ENCODE measurements at places on chromosomes 6 and 20.
A peak's percentile ranks its signal among the peaks of the same experiment; 100 is the strongest.

DNA sequence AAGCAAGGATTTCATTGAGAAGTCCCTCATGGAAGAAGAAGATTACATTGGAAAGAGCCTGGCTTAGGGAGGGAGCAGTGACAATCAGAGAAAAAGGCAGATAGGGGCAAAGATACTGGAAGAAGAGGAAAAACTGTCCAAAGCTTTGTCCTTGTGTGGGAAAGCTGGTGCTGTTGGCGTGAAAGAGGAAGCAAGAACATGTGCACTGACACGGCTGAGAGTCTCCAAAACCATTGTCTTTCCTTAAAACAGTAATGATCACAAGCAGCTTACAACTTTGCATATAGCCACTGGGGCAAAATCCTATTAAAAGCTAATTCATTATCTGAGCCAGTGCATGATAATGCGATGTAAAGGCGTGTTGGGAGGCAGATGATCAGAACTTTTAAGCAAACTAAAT, 85.1 kb upstream of the ESR1 start:
- DNase-seq, result no peak

- DNase-seq, result no peak
Measured at GRCh38 chr6:19333936-19334335, 503.2 kb upstream of the ID4 start.

- DNase-seq, result no peak
Measured at GRCh38 chr20:5181958-5182357, 55.1 kb downstream of the CDS2 start.

GRCh38 chr20:46757754-46758678, 48.6 kb downstream of the SLC2A10 start:
- DNase-seq, result peak; percentile 15

GRCh38 chr20:58231683-58232082, 3.2 kb upstream of the ANKRD60 start:
- DNase-seq, result no peak

DNA sequence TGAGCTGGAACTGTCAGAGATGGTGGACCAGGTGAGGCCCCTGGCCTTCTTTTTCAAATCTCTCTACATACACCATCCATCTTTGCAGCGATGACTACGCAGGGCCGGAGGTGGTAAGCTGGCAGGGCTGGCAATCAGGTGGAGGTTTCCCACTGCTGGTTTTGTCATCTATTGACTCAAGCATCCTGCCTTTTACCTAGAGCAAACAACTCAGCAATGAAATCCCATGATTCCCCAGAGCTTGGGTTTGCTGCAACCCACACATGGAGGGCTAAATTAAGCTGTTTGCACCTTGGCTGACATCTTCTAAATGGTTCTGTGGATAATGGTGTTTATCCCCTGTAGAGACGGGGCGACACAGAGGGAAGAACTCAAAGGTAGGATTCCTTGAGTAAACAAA, 170.2 kb downstream of the SCP2D1 start:
- DNase-seq, result no peak

DNA sequence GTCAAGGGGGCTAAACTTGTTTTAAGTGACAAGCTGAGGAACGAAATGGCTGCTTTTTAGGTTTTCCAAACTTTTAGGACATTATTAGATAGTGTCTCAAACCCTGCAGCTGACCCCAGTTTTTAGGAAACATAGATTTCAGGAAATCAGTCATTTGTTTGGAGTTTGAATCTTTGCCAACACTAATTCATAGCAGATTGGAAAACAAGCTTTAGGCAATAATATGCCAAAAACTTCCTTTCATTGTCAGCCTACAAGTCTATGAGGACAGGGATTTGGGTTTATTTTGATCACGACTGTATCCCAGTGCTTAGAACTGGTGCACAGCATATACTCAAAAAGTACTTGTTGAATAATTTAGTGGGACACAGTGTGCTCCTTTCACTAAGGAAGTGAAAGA, 123.2 kb downstream of the TINAG start:
- no peak for DNase-seq

DNA sequence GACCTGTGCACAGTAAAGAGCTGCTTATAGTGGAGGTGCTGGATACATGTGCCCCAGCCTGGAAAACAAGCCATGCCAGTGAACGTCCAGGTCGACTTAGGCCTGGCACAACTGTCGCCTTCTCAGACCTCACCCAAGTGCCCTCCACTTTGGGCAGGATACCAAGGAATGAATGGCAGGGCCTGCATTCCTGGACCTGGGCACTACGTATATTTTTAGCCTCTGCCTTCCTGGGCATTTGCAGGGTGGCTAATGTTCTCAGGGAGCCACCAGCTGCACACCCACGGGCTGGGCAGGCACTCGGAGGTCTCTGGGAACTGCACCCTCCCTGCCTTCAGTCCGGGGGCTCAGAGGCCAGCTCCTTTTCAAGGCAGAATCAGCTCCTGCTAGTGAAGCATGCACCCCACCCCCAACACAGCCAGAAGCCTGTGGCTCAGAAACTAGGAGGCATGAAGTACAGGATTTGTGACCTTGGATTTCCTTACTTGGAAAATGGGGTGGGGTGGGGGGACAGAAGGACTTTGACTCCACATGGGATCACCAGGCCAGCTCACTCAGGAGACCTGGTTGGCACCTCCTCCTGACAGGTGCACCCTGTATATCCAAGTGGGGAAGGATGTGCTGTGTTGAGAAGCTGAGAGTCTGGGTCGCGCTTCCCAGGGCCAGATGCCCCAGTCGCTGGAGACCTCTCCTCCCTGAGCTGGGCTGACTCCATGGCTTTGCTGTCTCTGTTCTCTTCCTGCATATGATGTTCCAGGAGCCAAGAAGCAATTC, 2.5 kb upstream of the LSM14B start:
- no peak for DNase-seq

DNA sequence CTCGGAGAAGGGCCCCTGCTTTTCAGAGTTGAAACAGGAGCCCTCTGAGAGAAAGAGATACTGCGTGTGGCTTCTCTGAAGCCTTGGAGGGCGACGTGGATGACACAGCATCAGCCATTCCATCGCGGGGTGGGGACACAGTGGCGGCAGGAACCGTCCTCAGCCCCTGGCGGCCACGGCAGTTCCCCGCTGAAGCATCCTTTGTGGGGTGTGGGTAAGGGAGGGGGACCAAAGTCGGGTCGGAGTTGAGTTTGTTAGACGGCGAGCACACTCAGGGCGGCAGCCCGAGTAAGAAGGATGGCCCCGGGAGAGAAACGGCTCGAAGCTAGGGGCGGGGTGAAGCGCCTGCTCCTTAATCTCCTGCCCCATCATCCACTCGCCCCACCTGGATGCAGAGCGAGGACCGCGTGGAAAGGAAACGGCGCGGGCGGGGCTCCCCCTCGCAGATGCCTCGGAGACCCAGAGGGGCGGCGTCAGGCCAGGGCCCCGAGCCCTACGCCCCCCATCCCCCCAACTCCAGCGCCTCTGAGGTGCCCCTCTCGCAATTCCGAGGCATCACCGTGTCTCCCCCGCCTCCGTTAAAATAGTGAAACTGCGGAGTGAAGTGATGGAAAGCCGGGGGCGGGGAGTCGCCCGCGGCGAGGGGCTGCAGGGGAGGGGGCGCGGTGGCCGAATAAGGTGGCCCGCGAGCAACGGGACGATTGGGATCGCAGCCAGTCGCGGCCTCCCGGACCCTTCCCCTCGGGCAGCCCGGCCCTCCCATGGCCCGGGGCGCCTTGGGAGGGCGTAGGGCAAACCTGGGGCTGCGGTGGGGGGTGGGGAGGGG, 796 bp upstream of the RREB1 start:
- DNase-seq, result no peak

DNA sequence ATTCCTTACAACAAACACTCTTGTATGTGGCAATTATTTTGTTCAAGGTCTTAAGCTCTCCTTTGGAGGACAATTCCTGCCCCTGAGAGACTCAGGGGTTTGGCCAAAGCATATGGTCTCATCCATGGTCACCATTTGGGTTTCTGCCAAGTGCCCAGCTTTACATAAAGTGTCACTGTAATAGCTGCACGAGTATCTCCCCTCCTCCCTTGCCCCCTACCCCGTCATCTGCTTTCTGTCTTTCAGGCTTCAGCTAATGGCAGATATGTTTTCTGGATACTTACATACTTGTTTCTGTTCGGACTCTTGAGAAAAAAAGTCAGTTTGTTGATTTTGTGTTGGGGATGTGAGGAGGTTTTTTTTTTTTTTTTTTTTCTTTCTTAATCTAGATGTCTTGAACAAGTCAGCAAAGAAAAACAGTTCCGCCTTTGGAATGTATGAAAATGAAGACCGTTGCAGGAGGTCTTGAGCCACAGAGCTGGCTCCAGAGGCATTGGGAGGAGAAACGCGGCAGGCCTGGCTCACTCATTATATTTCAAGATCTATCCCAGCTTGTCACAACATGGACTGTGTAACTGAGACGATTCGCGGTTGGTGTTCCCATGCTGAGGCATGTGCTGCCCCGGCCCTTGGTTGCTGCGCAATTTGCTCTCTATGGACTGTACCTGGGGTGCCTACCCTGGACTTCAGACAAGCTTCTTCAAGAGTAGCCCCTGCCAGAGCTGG, 32.6 kb upstream of the STX16 start:
- DNase-seq, result no peak

GRCh38 chr20:14434384-14435136, 97.1 kb upstream of the FLRT3 start:
- DNase-seq, result no peak

DNA sequence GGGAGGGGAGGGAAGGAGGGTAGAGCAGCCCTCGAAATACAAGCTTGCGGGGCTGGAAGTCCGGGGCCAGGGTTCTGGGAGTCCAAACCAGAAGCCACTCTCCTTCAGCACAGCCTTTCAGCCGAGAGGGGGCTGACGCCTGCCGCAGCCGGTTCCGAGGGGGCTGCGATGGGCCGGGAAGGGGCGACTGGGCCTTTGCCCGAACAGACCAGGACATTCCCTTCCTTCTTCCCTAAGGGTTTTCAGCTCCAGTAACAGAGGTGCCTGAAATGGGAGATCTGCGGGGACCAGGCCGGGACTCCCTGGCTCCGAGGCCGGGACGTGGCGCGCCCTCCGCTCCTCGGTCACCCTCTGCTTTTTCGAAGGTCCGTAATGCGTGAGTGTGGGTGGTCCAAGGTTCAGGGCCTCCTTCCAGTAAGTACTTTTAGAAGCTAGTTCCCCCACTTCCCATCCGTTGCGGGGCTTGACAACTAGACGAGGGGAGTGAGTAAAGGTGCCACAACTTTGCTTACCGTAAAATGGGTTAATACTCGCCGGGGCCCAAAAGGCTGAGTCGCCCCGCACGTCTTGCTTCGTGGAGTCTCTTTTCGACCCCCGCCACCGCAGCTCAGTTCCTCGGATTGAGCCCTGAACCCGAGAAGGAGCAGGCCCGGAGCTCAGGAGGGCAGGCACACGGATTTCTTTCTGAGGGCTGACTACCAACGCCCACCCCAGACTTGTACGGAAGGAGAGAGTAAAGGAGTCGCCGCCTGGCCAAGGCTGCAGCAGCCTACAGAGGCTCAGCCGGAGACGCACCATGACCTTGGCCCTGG, 2.9 kb upstream of the OLIG3 start:
- DNase-seq, result no peak

- no peak for DNase-seq
Measured at GRCh38 chr6:135922174-135922573, 70.7 kb downstream of the PDE7B start.

GRCh38 chr6:35810971-35811698, 6.0 kb downstream of the LHFPL5 start:
- no peak for DNase-seq

DNA sequence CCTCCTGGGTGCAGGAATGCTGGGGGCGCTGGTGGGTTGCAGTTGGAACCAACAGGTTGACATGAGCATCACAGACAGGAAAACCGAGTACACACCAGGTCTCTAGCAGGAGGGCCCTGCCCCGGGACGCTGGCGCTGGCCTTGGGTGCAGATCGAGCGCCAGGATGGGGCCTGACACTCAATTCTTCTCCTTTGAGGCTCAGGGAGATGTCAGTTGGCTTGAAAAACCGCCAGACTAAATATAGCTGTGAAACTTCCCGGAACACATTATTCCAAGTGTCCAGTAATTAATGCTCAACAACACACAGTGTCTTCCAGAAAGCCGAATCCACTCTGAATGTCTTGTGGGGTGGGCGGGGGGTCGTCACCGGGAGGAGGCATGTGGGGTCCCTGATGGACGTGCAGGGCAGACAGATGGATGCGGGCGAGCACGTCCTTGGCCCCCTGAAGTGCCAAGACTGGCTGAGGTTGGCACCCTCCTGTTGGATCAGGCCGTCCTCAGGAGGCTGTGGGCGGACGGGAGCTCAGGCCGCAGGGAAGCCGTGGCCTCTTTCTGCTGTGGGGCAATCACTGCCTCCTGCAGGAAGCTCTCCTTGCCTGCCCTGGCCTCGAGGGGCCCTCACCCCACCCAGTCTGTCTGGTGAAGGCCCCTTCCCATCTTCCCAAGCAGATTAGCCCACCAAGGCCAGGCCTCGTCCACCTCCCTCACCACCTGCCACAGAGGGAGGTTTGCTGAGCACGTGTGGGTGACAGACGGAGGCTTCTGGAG, 19.4 kb upstream of the GATA5 start:
- DNase-seq, result no peak

- no peak for DNase-seq
Measured at GRCh38 chr20:52684176-52684575, 288.0 kb upstream of the TSHZ2 start.

GRCh38 chr20:1301031-1301529, 27.9 kb downstream of the SDCBP2 start:
- peak; percentile 46 for DNase-seq

- no peak for DNase-seq
Measured at GRCh38 chr6:159832946-159833345, 32.9 kb downstream of the PNLDC1 start.

- no peak for DNase-seq
Measured at GRCh38 chr20:45788351-45788750, 3.3 kb downstream of the WFDC3 start.

- no peak for DNase-seq
Measured at GRCh38 chr6:34587851-34588250, 31.7 kb upstream of the SPDEF start.

DNA sequence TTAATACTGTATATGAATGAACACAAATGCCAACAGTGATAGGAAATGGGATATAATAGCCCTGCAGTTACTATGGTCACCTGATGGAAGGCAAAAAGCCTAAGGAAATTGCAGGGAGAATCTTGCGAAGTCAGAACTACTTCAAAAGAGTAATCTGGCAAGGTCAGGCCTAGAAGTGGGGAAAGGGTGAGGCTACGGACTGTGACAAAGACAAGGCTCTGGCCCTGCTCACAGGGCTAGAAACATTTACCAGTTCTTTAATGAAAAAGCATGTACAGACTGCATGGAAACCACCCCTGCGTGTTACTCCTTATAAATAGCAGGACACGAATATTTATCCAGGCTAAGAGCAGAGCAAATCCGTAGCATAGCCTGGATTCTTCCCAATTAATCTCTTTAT, 52.5 kb upstream of the HECA start:
- DNase-seq, result no peak

- DNase-seq, result no peak
Measured at GRCh38 chr20:4088766-4089165, 73.4 kb upstream of the RNF24 start.
